ENCODE measurements at places on chromosomes 2 and 18.

- DNase-seq: no peak
These were observed 85.4 kb downstream of the STPG4 start for GRCh38 chr2:47069628-47070154.

- DNase-seq: no peak
These were observed 9.0 kb downstream of the CCDC68 start for GRCh38 chr18:54950221-54950620.

GRCh38 chr2:186636800-186637496, 47.1 kb downstream of the ITGAV start:
- DNase-seq: no peak

GRCh38 chr2:32926708-32927084, 20.1 kb upstream of the LTBP1 start:
- DNase-seq: no peak

GRCh38 chr2:64220894-64221617, 76.8 kb upstream of the PELI1 start:
- DNase-seq: no peak

DNA sequence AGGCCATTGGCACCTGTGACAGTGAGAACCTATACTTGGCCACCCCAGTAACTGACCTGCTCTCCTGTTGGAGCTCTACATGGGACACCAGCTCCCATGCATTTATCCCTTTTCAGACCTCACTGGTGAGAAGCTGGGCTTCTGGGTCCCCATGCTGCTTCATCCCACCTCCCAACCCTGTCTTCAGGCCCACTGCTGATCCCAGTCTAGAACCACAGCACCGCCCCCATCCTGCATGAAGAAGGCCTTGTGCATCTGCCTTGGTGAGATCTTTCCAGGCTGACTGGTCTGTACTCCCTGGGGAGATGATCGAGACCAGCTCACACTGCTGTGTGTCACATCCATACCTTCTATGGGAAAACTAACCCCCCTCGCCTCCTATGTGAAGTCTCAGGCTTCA, 22.7 kb downstream of the TTC32 start:
- no peak for DNase-seq

- no peak for DNase-seq
These were observed 96.8 kb downstream of the MCFD2 start for GRCh38 chr2:46818819-46819218.

GRCh38 chr18:13455960-13456481, 237.5 kb downstream of the LDLRAD4 start:
- DNase-seq: peak; percentile 80

GRCh38 chr2:105756435-105756834, 11.7 kb downstream of the NCK2 start:
- no peak for DNase-seq

DNA sequence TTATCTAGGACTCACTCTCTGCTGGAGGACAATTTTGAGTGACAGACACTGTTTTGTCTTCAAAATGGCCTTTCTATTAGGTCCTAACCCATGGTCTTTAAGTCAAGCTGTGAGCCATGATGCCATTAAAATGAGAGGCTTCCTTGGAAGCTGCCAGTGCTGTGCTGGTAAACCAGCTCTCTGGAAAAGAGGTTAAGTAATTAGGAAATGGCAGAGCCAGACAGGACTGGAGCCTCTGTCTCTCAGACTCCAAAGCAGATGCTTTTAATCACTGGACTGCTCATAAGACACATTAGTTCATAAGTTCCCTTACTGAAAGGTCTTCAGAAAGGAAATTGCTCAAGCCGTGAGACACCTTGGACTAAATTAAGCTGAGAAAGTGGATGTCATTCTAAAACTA, 25.8 kb upstream of the LHCGR start:
- no peak for DNase-seq

DNA sequence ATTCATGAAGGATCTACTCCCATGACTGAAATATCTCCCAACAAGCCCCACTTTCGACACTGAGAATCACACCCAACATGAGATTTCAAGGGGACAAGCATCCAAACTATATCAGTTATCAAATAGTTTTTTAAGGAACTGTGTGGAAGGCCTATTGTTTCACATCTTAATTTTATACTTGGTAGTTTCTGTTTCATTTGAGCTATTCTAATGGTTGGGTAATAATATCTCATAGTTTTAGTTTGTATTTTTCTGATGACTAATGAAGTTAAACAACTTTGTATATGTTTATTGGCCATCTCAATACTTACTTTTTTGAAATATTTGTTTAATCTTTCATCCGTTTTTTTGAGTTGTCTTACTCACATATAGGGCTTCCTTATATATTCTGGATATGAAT, 135.0 kb downstream of the SCG2 start:
- DNase-seq: no peak

DNA sequence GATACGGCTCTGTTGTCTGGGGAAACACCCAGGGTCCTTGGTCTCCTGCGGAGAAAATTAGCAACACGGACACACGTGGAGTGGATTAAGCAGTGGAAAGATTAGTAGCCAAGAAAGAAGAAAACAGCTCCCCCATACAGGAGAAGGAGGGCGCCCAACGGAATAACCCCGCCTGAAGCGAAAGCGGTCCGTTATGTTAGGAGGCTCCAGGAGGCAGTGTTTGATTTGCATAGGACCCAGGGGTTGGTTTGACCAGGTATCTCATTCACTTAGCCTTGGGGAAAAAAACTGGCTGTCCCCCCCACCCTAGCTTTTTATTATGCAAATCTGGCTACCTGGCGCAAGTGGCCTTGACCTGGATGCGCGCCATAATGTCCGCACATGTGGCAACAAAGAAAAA, 170.1 kb upstream of the KYNU start:
- no peak for DNase-seq

GRCh38 chr2:28096421-28096820, 205.9 kb downstream of the BABAM2 start:
- DNase-seq: no peak

GRCh38 chr2:7661502-7661901, 744.3 kb downstream of the RNF144A start:
- no peak for DNase-seq

DNA sequence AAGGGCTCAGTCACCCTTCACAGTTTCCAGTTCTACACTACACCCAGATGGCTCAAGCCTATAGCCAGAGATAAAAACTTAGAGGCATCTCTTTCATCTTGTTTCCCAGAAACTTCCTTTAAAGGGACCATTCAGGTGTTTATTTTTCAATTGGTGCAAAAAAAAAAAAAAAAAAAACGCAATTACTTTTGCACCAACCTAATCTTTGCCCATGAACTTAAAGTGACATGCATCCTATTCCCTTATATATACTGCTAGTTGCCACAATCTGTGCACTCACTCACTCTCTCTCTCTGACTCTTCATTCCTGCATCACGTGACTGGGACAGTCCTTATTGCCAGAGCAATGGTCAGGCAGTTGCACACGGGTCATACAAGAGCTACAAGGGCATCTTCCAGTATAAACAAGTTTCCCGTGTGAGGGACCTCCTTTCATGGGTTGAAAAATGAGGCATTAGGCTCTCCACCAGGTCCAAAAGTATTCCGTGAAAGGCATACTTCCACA, 789.4 kb downstream of the EPHA4 start:
- DNase-seq: no peak

GRCh38 chr2:6906165-6906741, 11.0 kb upstream of the RNF144A start:
- DNase-seq: no peak

DNA sequence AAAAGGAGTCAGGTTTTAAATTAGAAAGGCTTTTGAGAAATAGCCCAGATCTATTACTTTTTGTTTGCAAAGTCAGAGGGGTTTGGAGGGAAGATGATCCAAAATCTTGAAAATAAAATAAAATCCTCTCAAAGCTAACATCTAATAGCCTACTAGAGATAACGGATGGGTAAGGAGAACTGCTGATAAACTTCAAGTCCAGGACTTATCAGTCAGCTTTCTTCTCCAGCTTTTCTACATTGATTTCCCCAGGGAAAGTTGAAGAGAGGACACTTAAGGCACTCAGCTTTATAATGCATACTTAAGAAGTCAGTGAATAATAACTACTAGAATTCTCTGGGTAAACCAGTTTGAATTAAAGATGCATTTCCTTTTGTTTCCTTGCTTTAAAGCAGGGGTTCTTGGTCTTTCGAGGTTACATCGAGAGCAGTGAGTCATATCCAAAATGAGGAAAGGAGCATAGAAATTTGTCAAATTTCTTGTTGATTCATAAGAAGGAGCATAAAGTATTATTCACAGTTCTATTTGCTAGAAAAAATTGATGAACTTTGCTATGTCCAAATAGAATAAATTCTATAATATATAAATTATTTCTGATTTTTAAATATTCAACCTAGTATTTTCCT, 43.2 kb upstream of the ITPRID2 start:
- no peak for DNase-seq

GRCh38 chr2:170817093-170818035, 677 bp downstream of the GAD1 start:
- DNase-seq: peak; percentile 54

DNA sequence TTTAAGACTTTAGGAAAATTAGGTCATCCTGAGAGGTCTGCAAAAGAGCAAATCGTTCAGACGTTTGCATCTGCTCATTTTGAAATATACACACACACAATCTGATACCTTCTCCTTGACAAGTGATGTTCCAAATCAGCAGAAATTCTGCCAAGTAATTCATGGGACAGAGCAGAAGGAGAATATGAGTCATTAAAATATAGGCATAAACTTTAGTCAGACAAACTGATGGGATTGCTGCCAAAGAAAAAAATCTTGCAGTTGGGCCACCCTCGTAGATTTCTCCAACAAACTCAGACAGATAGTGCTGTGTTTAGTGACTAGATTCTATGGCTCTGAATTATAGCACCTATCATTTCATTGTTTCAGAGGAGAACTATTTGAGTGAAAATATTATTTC, 336.3 kb downstream of the NYAP2 start:
- DNase-seq: no peak

- DNase-seq: no peak
These were observed 33.9 kb downstream of the ATL2 start for GRCh38 chr2:38343212-38343611.

DNA sequence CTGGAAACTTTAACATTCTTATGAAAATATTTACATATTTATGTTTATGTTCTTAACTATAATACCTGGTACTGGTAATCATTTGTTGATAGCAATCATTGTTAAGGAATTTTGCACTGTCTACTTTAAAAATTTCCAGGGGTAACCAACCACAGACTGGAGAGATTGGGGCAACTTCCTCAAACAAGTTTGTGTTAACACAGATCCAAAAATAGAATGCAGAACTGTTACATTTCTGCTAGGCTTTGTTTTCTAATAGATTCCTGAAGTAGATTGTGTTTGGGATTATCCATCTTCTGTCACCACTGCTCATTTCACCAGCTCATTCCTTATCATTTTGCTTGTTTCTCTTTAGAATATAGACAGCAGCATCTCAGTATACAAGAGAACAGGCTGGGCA, 23.7 kb downstream of the RNF125 start:
- no peak for DNase-seq

DNA sequence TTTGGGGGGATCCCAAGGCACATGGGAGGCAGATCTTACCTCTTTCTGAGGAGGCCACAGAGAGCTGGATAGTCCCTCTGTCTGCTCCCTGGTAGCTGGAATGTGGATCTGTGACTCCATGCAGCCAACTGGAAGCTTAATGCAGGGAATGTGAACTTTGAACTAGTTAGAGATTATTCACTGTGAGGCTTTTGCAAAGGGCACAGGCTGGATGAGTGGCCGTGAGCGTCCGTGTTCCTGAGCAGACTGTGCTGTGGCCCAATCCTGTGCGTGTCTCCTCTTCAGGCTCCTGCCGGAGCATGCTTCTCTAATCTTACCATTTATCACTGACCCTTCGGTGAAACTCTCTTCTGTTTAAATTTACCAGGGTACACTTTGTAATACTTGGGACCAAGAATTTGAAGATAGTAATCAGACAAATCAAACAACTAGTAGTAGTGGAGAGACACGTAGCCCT, 187.6 kb downstream of the PTPRM start:
- DNase-seq: no peak

GRCh38 chr2:109437325-109438090, 176.3 kb downstream of the SEPTIN10 start:
- no peak for DNase-seq

GRCh38 chr18:48891721-48892120, 59.0 kb downstream of the SMAD7 start:
- no peak for DNase-seq

DNA sequence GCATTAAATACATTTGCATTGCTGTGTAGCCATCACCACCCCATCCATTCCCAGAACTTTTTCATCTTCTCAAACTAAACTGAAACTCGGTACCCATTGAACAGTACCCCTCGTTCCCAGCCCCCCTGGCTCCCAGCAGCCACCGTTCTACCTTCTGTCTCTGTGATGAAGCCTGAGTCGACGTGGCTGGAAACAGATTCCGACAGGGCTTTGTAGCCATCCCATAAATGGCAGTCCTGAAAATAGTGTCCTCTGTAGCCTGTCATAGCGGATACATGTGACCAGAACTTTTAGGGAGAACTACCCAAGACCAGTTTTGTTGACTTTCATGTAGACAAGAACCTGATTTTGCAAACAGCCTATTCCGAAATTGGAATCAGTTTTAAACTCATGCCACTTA, 59.1 kb downstream of the TSHZ1 start:
- DNase-seq: no peak

DNA sequence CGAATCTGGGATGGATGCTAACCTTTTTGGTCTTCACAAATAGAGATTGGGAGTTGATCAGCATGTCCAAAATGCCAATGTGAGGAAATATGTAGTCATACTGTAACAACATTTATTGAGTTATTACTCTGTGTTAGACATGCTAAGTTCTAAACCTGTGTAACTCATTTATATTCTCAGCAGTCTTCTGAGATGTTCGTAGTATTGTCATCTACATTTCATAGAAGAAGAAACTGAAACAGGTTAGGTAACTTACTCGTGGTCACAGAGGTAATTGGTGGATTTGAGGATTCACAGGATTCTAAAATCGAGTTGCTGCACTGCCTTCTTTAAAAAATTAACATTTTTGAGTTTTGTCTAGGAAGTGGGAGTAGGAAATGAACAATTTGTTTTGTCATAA, 162.1 kb downstream of the UBE2E3 start:
- no peak for DNase-seq

DNA sequence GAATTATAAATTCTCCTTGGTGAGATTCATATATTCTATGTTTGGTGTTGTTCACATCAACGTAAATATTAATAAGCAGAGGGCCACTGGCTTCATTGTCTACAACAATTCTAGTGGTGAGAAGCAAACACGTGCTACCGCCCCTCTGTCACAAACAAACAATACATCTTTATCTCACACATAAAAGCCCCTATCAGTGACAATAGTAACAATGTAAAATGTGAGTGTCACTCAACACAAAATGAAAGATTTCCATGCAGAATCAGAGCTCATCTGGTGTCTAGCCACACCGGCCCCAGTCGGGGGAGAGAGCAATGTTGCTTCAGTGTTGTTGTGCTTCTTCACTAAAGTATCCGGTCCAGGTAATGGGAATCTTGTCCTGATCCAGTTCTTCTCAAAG, 932.6 kb downstream of the SOCS6 start:
- no peak for DNase-seq

- no peak for DNase-seq
These were observed 39.0 kb upstream of the ZBTB14 start for GRCh38 chr18:5334456-5335075.

Data from activated naive CD4-positive, alpha-beta T cell treated with anti-CD3 and anti-CD28 coated beads, Interleukin-2, amount 50 U/mL, for 72 hours (primary cell).